ENCODE measurements at places on chromosomes 3 and 15.

- no peak for DNase-seq
Observed at GRCh38 chr15:88208396-88208795, 48.1 kb downstream of the NTRK3 start.

GRCh38 chr3:122908251-122908650 is 113.4 kb downstream of the SLC49A4 start:
- DNase-seq = no peak

GRCh38 chr3:14853271-14853951 is 34.6 kb downstream of the FGD5 start:
- no peak for DNase-seq

GRCh38 chr3:177351757-177352158 is 154.5 kb upstream of the TBL1XR1 start:
- no peak for DNase-seq

All from NCI-H1694 (cell line).